ENCODE measurements at places on chromosomes 5 and 9. TPM values are rescaled to one million over a fixed set of nuclear protein-coding genes. Genes with fewer than 3 reads are reported as not detected.

- H3K27ac ChIP-seq, result no peak overlapping the region
- no peaks in the 10 kb centered on the region for H3K4me1 ChIP-seq
- H3K36me3 ChIP-seq, result no peaks in the 10 kb centered on the region
Observed at GRCh38 chr9:133429641-133430161, 7.5 kb downstream of the ADAMTS13 start.

- DNase-seq, result no peak
- peak overlapping the region; percentile 82 for H3K4me3 ChIP-seq
- no peaks in the 10 kb centered on the region for H3K27me3 ChIP-seq
- no peaks in the 10 kb centered on the region for H3K36me3 ChIP-seq
- H3K27ac ChIP-seq, result no peak overlapping the region
Observed at GRCh38 chr9:135959814-135960213, 1.4 kb downstream of the UBAC1 start.

- no peaks in the 10 kb centered on the region for H3K36me3 ChIP-seq
- H3K4me1 ChIP-seq, result no peaks in the 10 kb centered on the region
- H3K4me3 ChIP-seq, result no peak overlapping the region
- DNase-seq, result no peak
Observed at GRCh38 chr5:155285706-155286105, 272.2 kb downstream of the KIF4B start.

DNA sequence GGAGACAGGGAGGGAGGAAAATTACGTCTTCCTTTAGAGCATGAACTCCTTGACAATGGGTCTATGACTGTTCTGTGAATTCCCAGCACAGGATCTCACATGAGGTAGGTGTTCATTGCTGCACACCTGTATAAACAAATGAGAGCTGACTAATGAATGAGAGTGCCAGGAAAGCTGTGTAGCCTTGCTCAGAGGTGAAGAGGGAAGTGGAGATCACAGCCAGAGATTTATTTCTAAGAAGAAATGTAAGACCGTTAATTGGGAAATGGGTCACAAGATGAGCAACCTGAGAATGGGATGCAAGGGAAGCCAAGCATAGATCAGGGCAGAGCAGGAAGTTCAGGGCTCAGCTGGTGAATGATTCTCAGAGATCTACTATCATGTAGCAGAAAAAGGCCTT is 295.1 kb downstream of the CDK5RAP2 start:
- no peaks in the 10 kb centered on the region for H3K4me1 ChIP-seq
- no peaks in the 10 kb centered on the region for H3K36me3 ChIP-seq
- H3K27ac ChIP-seq, result no peak overlapping the region
- H3K4me3 ChIP-seq, result no peak overlapping the region
- no peaks in the 10 kb centered on the region for H3K27me3 ChIP-seq

- H3K27ac ChIP-seq, result no peak overlapping the region
- H3K36me3 ChIP-seq, result no peaks in the 10 kb centered on the region
- DNase-seq, result no peak
- no peaks in the 10 kb centered on the region for H3K4me1 ChIP-seq
- H3K4me3 ChIP-seq, result no peak overlapping the region
Observed at GRCh38 chr5:80755626-80756025, 100.8 kb upstream of the DHFR start.

- no peak for DNase-seq
- H3K27me3 ChIP-seq, result no peaks in the 10 kb centered on the region
- H3K36me3 ChIP-seq, result no peaks in the 10 kb centered on the region
- H3K4me3 ChIP-seq, result no peak overlapping the region
- peak overlapping the region; percentile 50 for H3K27ac ChIP-seq
Observed at GRCh38 chr5:170278611-170279458, 18.7 kb downstream of the LCP2 start.

DNA sequence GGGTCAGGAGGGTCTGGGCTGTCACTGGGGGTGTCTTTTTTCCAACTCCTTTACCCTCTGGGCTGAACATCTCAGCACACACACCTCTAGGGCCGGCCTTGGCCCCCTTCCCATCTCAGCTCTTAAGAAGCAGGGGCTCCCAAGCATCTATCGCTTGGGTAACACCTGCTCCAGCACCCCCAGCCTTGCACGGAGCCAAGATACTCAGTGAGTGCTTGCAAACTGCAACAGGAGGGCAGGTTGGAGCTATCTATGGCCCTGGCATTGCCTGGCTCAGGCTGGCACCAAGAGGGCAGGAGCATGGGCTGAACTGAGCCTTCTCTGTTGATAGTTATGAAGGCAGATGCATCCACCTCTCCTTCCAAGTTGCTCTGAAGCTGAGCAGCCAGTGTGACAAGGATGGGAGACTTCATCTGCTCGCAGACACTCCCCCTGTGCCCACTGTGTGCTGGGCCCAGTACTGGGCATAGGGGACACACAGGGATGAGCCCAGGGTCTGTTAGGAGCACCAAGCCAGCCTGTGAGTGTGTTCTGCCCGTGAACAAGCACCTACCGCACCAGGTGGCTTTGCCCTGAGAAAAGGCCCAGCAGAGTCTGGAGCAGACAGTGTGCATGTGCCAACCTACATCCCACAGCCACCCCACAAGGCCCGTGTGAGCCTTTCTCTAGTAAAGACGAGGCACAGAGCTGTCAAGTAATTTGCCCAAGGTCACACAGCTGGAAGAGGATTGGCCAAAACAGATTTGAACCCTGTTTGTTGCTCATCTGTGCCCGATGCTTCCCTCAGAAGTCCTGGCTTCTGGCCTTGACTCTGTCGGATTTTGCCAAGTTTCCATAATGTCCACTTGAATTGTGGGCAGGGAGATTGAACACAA is 58.2 kb downstream of the PHF2 start:
- H3K36me3 ChIP-seq, result peaks cover 11% of the 10 kb centered on the region
- no peak overlapping the region for H3K4me3 ChIP-seq
- no peak overlapping the region for H3K27ac ChIP-seq
- no peak for DNase-seq

Gene CSF1R
- 24.1 TPM for total RNA-seq

DNA sequence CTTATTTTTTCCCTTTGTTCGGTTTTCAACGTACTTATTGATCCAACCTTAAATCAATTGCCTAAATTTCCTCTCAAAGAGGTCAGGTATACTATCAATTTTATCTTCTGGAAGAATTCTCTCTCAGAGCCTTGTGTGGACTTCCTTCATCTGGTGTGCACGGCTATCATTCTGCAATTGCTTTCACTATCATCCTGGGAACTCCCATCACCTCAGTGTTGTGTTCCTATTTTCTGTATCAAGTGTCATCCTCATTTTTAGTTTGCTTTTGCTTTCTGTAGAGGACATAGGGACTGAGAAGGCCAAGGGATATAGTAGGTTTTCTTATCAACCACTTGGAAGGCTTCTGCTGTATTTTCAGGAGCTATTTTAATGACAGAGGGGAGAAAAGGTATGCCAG is 11.3 kb downstream of the STOM start:
- H3K27me3 ChIP-seq, result no peaks in the 10 kb centered on the region
- H3K27ac ChIP-seq, result peak overlapping the region; percentile 73
- peaks cover 13% of the 10 kb centered on the region for H3K4me1 ChIP-seq
- peaks cover under 1% of the 10 kb centered on the region for H3K36me3 ChIP-seq
- no peak for DNase-seq

- no peak overlapping the region for H3K4me3 ChIP-seq
- H3K4me1 ChIP-seq, result no peaks in the 10 kb centered on the region
- H3K27ac ChIP-seq, result no peak overlapping the region
Observed at GRCh38 chr9:111728617-111729366, 65.9 kb downstream of the SHOC1 start.

DNA sequence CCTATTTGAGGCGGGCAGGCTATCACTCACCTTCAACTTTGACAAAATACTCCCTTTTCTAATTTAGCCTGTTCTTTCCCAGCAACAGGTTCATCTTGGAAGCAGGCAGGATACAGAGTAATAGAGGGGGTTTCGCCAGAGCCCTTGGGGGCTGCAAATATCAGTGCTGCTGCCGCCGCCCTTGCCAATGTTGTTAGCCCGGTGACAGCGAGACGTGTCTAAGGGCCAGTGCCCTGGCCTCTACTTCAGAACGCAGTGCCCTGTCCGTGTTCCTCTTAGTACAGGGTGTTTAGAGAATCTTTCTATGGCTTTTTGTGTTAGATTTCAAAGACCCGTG is 703 bp downstream of the FAM120AOS start:
- peak overlapping the region; percentile 90 for H3K27ac ChIP-seq
- H3K4me1 ChIP-seq, result peaks cover 14% of the 10 kb centered on the region
- DNase-seq, result no peak
- peak overlapping the region; percentile 98 for H3K4me3 ChIP-seq
- H3K27me3 ChIP-seq, result no peaks in the 10 kb centered on the region

DNA sequence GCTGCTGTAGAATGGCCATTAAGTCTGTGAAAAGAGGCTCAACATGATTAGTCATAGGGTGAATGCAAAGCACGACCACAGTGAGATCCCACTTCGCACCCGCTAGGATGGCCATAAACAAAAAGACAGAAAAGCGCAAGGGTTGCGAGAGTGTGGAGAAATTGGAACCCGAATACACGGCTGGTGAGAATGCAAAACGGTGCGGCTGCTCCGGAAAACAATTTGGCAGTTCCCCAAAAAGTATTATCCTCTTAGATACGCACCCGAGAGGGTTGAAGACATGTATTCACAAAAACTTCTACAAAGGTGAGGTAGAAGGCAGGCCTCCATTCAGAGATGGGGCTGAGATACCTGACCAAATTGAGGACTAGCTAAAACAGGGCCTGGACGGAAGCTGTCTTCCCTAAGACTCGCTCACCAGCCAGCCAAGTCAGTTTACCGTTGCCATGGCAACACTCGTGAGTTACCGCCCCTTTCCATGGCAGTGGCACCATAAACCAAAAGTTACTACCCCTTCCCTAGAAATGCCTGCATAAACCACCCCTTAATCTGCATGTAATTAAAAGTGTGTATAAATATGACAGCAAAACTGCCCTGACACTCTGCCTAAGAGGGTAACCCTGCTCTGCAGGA is 726 bp upstream of the PSMB7 start:
- peak overlapping the region; percentile 94 for H3K4me3 ChIP-seq
- no peaks in the 10 kb centered on the region for H3K27me3 ChIP-seq
- H3K4me1 ChIP-seq, result no peaks in the 10 kb centered on the region
- no peak for DNase-seq

Gene SH3PXD2B
- 35.3 TPM for total RNA-seq

Gene IL33
- 12.4 TPM for total RNA-seq

DNA sequence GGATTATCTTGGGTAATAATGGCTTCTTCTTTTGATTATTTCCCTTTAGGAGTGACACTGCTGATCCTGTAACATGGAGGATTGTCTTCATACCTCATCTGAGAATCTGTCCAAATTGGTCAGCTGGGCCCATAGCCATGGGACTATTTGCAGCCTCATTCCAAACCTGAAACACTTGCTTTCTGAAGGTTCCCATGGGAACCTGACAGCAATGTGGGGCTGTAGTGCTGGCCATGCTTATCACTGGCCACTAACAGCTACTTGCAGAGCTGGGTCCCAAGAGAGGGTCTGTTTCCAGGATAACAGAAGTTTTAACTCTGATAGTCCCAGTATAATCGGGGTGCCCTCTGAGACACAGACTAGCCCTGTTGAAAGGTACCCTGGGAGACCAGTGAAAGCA is 87.4 kb downstream of the KIAA1958 start:
- no peak for DNase-seq
- H3K27ac ChIP-seq, result no peak overlapping the region
- no peaks in the 10 kb centered on the region for H3K27me3 ChIP-seq

DNA sequence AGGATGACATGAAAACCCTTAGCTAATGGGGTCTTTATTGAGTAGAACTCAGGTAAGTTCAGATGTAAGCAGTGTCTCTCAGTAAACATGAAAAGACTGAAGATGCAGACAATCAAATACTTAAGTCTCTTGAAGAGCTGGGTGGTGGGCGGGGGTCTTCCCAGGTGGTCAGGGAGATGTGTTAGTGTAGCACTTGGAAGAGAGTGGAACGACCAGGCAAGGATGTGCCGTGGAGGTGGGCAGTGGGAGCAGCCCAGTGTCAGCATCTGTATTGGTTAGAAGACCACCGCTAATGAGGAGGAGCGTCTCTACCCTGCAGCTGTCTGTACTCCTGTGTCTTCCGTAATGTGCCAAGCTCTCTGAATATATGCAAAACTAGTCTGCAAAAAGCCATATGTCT is 4.4 kb downstream of the S1PR3 start:
- no peaks in the 10 kb centered on the region for H3K36me3 ChIP-seq
- no peak for DNase-seq
- no peak overlapping the region for H3K4me3 ChIP-seq
- no peaks in the 10 kb centered on the region for H3K27me3 ChIP-seq
- no peak overlapping the region for H3K27ac ChIP-seq

Gene RASGRF2
- total RNA-seq, result 15.7 TPM

Gene ANKRD31
- total RNA-seq, result 0.66 TPM

DNA sequence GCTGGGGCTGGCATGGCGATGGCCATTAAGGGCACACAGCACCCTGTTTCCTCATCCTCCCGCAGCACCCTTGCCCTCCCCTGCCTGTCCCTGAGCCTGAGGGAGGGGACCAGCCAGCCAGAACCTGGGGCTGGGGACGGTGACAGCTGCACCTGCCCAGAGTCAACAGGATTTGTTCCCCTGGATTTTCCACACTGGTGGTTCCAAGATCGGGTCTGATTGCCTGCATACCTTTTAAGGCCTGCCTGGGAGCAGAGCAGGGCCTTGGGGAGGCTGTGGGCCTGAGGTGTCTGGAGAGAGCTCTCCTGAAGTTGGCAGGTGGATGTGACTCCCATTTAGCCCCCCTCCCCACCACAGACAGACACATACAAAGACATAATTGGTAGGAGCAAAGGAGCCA is 61.0 kb upstream of the C5orf58 start:
- no peak for DNase-seq
- no peaks in the 10 kb centered on the region for H3K4me1 ChIP-seq
- no peaks in the 10 kb centered on the region for H3K27me3 ChIP-seq
- H3K36me3 ChIP-seq, result no peaks in the 10 kb centered on the region
- no peak overlapping the region for H3K27ac ChIP-seq
- H3K4me3 ChIP-seq, result no peak overlapping the region

Gene CDC20B
- not detected for total RNA-seq

DNA sequence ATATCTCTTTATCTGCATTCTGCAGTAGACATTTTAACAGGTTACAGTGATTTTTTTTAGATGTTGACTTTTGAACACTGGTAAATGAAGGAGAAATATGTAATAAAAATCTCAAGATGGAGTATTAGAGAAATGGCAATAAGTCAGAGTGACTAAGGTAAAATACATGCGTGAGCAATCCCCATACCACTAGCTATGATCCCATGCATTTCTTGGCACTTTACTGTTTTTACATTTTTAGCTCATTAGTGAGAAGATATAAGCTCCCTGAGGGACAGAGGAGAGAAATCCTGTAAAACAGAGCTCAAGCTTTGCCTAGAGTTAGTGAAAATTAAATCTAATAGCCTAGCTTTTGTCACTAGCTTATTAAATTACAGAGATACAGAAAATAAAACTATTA is 181.9 kb upstream of the TRPM3 start:
- no peak overlapping the region for H3K27ac ChIP-seq
- H3K4me1 ChIP-seq, result no peaks in the 10 kb centered on the region
- no peaks in the 10 kb centered on the region for H3K27me3 ChIP-seq
- H3K4me3 ChIP-seq, result no peak overlapping the region
- DNase-seq, result no peak

Gene MTAP
- 29.5 TPM for total RNA-seq

GRCh38 chr5:90911169-90911568 is 352.6 kb downstream of the ADGRV1 start:
- DNase-seq, result no peak
- no peaks in the 10 kb centered on the region for H3K27me3 ChIP-seq
- H3K4me3 ChIP-seq, result no peak overlapping the region
- H3K4me1 ChIP-seq, result no peaks in the 10 kb centered on the region

Measured in breast epithelium (tissue), 4 donors.